ENCODE measurements at places on chromosomes 13 and 19.
A peak's percentile ranks its signal among the peaks of the same experiment; 100 is the strongest.

GRCh38 chr13:38952827-38953226, 37.8 kb downstream of the STOML3 start:
- DNase-seq = no peak

- peak; percentile 68 for DNase-seq
These were observed 236.4 kb downstream of the ATP8A2 start for GRCh38 chr13:25608181-25608580.

DNA sequence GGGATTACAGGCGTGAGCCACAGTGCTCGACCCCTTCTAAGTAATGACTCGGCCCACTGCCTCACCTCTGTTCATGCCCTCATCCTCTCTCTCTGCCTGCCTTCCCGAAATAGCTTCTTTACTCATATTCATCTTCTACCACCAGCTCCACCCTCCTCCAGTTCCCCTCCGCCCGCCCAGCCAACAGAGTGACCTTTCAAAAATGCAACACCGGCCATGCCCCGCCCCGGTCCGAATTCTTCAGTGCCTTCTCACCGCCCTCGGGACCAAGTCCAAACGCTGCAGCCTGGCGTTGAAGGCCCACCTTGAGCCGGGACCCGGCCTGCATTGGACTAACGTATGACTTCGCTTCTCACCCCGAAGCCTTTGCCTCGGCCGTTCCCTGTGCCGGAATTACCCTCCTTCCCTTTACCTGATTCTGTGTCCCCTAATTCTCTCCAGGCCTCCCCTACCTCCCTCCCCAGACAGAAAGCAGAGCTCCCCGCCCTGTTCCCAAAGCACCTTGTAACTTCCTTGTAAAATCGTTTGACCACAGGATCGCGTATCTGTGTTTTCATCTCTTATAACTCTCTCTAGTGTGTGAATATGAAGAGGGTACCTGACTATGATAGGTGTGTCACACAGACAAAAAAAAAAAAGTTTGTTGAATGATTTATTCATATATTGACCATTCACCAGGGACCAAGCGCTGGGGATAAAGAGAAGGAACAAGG, 8.1 kb upstream of the MUC16 start:
- no peak for DNase-seq

GRCh38 chr13:98752467-98753290, at the start of gene SLC15A1:
SLC15A1 (minus strand) TSS chr13:98752672; CDS start chr13:98752598, 74 bp downstream.
- no peak for DNase-seq

- no peak for DNase-seq
These were observed 50.4 kb downstream of the GPR12 start for GRCh38 chr13:26710166-26710565.

DNA sequence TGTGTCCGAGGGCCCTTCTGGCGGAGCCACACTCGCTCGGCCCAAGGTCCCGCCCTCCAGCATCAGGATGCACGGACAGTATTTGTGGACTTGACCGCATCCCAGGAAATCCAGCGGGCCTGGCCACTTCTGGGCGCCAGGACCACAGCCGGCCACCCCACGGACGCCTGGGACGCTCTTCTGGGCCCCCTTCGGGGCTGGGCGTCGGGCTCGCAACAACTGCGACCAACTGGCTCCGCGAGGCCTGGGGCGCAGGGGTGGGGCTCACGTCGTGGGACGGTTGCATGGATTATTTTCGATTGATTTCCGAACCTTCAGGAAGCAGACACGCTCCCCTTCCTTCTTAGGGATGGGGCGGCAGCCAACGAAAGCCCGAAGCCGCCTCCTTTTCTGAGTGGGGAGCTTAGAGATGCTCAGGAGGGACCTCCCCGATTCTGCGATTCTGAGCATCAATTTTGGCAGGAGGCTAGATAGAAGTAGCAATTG, 521 bp upstream of the NUP58 start:
- DNase-seq = no peak

GRCh38 chr13:44778761-44779484, 202.8 kb upstream of the TSC22D1 start:
- no peak for DNase-seq

DNA sequence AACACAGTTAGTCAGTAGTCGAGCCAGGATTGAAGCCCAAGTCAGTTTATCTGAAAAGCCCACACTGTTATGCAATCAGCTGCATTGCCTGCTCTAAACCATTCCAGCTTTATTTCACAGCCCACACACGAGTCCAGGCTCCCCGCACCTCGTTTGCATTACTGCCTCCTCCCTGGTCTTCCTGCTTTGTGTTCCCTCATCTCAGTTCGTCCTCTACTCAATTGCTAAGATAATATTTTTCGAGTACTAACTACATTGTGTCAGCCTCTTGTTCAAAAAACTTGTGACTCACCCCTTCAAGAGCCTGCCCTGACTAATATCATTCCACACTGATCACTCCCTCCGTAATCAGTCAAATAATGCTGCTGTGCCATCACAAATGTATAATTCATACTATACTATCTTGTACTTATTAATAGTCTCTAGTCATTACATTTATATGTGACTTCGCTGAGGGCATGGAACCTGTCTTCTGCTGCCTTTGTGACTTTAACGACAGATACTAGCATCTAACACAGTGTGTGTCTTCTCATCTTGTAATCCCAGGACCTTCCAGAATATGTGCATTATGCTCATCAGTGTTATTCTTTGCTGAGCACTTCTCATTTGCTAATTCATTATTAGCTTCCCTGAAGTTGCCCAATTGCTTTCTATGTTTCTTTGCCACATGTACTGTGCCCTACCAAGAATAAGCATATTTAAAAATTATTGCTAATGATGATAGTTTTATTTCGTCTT, 26.2 kb upstream of the WDFY2 start:
- no peak for DNase-seq

DNA sequence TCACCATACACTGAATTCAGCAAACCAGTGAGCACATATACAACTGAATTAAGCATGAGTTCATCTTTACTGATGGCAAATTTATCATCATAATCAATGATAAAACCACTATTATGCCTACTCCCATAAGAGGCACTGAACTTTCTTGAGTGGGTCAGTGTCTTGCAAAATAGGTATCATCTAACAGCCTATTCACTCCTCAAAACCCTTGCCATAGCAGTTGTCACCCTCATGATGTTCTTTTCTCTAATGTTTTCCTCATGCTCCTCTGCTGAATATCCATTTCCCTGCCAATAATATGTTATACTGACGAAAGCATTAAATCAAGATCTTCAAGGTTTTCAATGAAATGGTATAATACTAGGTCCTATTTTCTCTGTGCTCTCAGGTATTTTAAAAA, 5.6 kb downstream of the ARGLU1 start:
- DNase-seq = no peak

GRCh38 chr13:65540175-65540574, 1690.0 kb downstream of the PCDH9 start:
- no peak for DNase-seq

- DNase-seq = no peak
These were observed 129.9 kb downstream of the RNF17 start for GRCh38 chr13:24893863-24894262.

DNA sequence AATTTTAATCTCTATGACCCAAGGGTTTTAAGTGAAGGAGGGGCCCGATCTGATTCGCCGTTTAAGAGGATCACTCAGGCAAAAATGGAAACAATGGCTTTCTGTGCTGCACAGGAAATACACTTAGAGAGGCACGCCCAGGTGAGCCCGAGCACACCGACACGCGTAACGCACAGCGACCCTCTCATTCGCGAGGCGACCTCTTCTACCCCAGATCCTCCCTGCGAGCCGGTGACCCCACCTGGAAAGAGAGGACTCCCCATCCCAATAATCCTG, 216 bp downstream of the SH2D3A start:
- DNase-seq = peak; percentile 62

DNA sequence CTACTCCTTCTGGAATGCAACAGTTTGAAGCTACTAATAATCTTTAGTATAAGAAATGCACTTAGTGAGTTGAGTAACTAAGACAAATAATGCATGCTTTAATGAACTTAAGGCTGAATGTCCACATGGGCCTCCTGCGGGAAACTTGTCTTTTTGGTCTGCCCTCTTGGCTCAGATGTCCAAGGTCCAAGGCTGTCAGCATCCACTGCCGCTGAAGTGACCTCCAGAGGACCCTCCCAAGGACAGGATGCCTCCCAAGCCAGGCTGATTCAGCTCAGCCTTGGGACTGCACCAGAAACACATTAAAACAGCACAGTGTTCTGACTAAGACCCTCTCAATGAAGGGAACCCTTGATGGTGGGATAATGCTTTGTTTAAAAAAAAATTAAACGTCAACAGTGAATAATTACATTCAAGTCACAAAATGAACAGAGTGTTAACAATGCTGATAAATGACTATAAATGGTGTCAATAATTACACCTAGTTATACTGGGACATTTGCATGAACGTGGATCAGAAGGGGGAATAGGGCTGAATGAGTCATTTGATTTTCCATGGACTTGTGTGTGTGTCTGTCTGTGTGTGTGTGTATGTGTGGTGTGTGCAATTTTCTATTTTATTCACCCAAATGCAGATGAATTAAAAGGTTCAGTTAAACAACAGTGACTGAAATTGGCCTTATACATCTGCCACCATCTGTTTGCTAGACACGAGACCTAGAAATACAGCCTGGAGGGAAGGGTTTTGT, 150.5 kb downstream of the COL4A1 start:
- no peak for DNase-seq

DNA sequence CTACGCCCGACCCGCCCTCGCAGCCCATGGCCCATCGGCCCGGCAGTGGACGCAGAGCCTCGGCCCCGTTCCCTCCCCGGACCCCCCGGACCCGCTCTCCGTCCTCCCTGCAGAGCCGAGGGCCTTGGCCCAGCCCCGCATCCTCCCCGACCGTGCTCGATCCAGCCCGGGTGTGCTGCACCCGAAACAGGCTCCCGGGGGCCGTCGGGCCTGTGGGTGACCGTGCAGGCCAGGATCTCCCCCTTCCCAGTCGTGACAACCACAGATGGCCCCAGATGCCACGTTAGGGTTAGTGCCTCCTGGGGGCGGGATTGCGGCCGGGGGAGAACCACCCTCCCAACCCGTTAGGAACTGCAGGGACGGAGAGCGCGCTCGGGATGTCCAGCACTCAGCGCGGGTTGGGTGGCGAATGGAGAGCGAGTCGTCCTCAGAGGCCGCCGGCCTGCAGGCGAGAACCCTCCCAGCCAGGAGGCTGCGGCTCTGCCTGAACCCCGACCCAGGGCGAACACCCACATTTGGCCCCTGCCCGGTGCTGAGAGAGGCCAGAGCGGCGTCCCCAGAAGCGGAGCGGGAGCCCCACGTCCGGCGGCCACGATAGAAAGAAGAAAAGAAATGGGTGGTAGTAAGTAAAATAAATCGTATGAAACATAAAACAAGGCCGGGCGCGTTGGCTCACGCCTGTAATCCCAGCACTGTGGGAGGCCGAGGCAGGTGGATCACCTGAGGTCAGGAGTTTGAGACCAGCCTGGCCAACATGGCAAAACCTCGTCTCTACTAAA, 6.7 kb upstream of the MADCAM1 start:
- DNase-seq = no peak

DNA sequence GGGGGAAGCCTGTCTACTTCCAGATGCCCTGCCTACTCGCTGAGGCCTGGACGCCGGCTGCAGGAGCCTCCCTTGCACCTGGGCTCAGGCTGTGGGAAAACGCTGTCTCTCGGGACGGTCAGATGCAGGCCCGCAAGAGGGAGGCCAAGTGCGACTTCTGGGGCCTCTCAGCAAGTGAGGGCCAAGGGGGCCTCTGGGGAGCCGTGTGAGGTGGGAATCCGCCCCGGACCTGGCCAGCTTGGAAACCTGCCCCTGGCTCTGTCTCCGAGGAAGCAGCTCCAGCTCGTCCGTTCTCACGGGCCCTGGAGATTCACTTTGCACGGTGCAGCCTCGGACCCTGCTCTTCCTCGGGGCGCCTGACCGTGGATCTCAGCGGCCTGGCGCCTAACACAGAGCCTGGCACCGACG, 11.4 kb upstream of the CRTC1 start:
- no peak for DNase-seq

DNA sequence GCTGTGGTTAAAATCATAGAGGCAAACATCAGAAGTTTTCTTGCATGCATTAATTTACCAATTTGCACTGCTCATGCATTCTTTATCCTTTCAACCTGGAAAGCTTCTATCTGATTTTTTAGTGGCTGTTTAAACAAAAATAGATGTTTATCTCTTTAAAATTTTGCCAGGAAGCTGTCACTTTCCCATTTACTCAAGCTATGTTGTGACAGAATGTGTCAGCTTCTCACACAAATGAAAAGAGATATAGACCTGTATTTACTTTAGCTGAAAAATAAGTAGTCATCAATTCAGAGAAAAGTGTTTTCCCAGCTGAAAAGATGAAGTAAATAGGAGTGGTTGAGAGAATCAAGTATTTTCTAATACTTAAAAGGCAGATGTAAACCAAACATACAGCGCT, 872.8 kb downstream of the DACH1 start:
- DNase-seq = no peak

DNA sequence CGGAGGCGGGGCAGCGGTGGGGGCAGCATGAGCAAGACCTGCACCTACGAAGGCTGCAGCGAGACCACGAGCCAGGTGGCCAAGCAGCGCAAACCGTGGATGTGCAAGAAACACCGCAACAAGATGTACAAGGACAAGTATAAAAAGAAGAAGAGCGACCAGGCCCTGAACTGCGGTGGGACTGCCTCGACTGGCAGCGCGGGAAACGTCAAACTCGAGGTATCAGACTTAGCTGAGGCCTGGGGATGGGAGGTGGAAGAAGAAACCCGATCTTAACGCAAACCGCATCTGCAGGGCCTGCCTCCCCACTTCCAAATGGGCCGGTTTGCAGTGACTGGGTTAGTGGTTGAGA, 693 bp downstream of the RFXAP start:
- no peak for DNase-seq

GRCh38 chr13:98454389-98454881, 122.5 kb downstream of the STK24 start:
- DNase-seq = peak; percentile 49

- DNase-seq = no peak
These were observed 131.5 kb downstream of the SHISA2 start for GRCh38 chr13:25920277-25920676.

DNA sequence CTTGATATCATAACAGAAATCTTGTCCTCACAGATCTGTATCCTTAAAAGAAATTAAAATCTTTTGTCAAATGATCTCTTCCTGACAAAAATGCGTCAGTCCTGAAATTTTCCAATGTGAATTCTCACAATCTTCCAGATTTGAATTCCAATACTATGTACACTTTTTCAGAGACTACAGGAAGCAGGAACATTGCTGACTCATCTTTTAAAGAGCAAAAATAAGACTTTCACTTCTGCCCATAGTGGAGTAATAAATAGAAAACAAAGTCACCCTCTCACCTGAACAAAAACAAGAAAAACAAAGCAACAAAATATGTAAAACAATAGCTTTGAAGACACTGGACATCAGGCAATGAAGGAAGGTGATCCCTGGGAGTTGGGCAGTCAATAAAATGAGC, 167.0 kb upstream of the IPO5 start:
- DNase-seq = no peak

GRCh38 chr13:23824371-23824770, 64.8 kb downstream of the MIPEP start:
- no peak for DNase-seq

DNA sequence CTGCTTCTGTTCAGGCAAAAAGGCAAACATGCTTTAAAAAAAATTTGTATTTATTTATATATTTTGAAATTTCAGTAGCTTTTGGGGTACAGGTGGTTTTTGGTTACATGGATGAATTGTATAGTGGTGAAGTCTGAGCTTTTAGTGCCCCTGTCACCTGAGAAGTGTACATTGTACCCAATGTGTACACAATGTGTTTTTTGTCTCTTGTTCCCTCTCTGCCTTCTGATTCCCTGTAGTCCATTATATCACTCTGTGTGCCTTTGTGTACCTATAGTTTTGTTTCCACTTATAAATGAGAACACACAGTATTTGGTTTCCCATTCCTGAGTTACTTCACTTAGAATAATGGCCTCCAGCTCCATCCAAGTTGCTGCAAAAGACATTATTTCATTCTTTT, 77.4 kb downstream of the PDS5B start:
- DNase-seq = peak; percentile 74

- peak; percentile 92 for DNase-seq
These were observed 816.9 kb upstream of the SLC10A2 start for GRCh38 chr13:103883164-103883563.

All from DMS153 (cell line).